ENCODE measurements at places on chromosomes 11 and 22.

- no peak for DNase-seq
Observed at GRCh38 chr11:67584205-67584880, 731 bp downstream of the GSTP1 start.

GRCh38 chr11:35927682-35928081 is 16.2 kb upstream of the LDLRAD3 start:
- no peak for DNase-seq

- no peak for DNase-seq
Observed at GRCh38 chr22:49534386-49534785, 293.3 kb downstream of the BRD1 start.

DNA sequence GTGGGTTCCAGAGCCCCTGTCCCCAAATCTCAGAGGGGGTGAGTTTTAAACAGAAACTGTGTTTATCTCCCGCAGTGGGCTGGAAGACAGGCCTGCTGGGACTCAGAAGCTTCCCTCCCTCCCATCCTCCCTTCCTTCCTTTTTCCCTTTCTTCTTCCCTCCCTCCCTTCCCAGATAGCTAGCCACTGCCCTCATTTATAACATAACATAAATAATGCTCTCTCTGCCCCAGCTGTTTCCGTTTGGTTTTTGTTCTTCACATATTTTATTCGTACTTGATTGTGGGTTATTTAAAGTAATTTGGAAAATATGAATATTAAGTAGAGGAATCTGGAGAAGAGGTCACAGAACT is 140.9 kb downstream of the TEAD1 start:
- no peak for DNase-seq

- no peak for DNase-seq
Observed at GRCh38 chr11:77195071-77195755, 67.2 kb downstream of the MYO7A start.

DNA sequence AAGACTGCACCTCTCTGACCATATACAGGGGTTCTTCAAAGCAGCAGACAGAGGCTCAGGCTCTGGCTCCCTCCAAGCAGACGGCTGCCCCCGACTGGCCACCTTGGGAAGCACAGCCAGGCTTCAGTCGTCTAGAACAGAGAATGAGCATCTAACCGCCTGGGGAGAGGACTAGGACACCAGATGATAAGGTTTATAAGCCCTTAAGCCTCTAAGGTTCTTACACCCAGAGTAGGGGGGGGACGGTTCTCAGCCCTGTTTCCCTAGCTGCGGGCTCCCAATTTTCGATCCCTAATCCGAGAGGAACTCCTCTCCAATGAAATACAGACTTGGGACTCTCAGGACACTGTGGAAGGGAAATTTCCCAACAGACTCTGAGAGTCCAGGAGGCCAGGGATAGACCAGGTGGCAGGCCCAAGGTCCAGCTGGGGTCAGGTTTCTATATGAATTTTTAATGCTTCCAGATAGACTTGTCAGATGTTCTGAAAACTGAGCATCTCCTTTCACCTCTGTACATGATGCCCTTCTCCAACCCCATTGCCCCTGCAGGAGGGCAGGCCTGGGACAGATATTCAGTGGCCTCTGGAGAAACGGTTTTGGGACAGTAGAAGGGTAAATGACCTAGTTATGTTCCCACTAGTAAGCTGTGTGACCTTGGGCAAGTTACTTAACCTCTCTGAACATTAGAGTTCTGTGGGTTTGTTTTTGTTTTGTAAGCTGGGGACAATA is 20.2 kb downstream of the RTN4RL2 start:
- no peak for DNase-seq

DNA sequence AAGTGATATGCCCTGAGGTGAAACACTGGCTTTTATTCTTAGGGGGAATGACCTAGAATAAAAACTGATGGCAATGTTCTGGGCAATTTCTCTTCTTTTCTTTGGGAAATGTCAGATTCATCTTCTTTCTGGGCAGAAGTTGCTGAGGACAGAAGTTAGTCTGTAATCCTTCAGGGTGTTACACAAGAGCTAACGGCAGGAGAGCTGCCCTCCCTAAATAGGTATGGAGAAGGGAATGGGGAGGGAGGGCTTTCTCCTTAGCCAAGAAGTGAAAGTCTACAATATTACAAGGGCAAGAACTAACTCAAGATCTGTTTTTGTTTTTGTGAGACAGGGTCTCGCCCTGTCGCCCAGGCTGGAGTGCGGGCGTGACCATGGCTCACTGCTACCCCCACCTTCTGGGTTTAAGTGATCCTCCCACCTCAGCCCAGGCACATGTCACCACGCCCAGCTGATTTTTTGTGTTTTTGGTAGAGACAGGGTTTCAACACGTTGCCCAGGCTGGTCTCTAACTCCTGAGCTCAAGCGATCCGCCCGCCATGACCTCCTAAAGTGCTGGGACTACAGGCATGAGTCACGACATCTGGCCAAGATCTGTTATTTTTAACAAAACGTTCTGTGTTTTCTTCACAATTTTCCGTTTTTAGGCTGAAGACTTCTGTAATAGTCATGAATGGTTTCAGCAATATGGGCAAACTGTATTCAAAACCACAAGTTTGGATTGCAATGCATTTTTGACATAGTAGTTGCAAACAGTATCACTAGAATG is 7.2 kb downstream of the PIWIL4 start:
- peak; percentile 88 for DNase-seq

DNA sequence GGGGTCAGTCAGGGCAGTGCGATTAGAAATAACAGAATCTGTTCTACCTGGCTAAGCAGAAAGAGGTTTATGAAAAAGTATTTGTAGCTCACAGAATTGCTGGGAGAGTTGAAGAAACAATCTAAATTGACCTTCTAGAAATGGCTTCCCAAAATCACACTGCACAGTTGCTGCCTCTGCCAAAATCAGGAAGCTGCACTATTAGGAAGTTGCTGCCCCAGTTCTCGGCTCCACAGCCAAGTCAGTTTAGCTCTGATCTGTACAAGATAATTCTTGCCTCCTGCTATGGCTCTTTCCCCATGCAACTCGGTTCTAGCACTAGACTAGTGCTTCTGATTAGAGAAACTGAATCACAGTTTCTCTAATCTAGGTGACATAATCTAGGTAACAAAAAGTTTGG is 16.0 kb upstream of the CCDC90B start:
- DNase-seq, result no peak

DNA sequence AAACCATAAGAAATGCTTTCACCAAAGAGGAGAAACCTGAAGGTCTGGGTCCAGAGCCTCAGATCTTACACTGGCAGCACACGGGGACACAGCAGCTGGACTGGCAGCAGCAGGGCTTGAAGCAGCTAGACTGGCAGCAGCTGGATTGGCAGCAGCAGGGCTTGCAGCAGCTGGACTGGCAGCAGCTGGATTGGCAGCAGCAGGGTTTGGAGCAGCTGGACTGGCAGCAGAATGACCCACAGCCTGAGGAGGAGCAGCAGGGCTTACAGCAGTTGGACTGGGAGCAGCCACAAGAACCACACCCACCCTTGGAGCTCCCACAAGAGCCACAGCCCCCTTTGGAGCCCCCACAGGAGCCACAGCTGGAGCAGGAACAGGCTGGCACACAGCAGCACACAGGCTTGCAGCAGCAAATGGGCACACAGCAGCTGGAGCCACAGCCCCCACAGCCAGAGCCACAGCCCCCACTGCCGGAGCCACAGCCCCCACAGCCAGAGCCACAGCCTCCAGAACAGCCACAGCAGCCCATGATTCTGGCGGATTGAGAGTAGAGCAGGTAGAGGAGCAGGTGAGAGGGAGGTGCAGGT is at the start of gene KRTAP5-11:
KRTAP5-11 (minus strand) TSS at position 567 of the 587 bp plus-strand sequence; CDS start at position 529, 38 bp downstream.
- DNase-seq, result no peak

- no peak for DNase-seq
Observed at GRCh38 chr11:90822996-90823395, 600.1 kb upstream of the CHORDC1 start.

DNA sequence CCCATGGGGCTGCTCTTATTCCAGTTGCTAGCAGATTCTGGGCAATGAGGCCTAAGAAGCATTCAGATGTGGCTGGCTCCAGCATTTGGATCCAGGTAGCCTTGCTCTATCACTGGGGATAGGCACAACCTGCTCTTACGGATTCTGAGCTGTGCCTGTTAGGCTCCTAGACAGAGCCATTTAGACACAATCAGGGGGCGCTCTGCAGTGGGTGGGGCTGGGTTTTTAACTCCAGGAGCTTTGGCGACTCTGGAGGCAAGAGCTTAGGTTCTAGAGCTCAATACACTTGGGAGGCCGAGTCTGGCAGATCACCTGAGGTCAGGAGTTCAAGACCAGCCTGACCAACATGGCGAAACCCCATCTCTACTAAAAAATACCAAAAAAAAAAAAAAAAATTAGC is 32.0 kb downstream of the KCNC1 start:
- no peak for DNase-seq

DNA sequence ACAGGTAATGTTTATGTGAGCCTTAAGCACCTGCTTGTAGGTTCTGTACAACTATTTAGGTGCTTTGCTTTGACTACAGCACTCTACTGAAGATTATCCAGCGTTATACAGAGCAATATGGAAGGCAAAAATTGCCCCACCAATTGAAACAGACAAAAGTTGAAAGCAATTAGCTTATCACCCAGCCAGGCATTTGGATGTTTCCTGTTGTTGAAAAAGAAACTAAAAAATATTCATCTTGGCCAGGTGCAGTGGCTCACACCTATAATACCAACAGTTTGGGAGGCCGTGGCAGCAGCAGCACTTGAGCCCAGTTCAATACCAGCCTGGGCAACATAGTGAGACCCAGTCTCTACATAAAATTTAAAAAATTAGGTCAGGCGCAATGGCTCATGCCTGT is 18.5 kb downstream of the ATL3 start:
- DNase-seq, result no peak

GRCh38 chr11:1702506-1702905 is 5.5 kb downstream of the KRTAP5-6 start:
- no peak for DNase-seq

DNA sequence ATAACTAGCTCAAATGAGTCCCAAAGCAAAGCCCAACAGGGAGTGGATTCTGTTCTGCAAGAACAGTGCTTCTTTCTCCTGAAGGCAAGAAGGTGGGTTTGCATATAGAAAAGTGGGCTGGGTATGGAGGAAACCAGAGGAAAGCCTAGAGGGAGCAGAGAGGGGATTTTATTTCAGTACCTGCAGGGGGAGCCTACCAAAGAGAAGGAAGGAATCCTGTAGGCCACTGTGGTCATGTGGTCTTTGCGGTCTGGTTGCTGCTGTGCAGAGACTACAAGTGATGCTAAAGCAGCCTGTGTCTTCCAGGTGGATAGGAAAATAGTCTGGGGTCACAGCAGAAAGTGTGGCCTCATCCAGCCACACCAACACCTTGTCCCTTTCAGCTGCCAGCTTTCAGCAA is 33.2 kb upstream of the ZBTB16 start:
- DNase-seq, result no peak

DNA sequence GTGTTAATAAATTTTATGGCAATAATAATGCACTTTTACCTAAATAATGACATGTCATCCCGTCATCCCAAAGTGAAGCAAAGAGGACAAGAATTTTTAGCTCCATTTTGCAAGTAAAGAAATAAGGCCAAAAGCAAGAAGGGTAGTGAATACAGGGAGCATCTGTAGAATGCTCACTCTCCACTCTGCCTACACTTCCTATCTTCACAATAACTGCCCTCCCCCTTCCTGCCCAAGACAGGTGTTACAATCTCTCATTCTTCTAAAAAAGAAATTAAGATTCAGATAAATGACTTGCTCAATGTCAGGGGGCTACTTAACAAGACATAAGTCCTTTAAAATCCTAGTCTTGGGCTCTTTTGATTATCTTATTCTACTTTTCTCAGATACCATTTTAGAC is 8.9 kb downstream of the RDX start:
- DNase-seq, result no peak

- no peak for DNase-seq
Observed at GRCh38 chr11:79097246-79097875, 343.5 kb downstream of the TENM4 start.

DNA sequence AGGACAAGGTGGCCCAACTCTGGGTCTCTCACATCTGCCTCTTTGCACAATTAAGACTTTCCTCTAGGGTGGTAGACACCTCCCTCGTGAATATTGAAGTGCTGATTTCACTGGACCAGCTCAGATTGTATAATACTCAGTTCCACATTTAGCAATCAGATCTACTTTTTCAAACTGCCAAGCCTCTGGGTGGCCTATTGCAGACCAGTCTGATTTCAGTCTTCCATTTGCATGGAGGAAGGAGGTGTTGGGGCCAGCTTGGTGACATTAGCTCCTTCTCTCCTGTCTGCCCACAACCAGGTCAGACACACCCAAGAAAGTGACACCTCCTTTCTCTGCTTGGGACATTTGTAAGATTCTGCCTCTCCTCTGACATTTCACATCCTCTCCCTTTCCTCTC is 78.2 kb downstream of the PPFIBP2 start:
- DNase-seq, result no peak

DNA sequence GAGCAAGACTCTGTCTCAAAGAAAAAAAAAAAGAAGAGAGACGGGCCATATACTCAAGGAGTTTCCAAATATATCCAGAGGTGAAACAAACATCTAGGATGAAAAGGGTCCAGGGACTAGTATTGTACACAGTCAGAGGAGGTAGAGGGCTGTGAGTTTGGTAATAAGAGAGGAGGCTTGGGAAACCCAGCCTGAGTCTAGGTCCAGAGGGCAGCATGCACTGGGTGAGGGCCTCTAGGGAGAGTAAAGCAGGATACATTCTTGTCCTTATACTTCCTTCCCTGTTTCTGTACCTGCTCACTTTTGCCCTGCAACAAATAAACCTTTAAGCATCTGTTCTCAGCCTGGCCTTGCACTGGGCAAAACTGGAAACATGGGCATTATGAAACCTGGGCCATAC is 31.5 kb downstream of the STIM1 start:
- DNase-seq, result no peak

- DNase-seq, result no peak
Observed at GRCh38 chr11:69788956-69789355, 13.8 kb upstream of the FGF4 start.

DNA sequence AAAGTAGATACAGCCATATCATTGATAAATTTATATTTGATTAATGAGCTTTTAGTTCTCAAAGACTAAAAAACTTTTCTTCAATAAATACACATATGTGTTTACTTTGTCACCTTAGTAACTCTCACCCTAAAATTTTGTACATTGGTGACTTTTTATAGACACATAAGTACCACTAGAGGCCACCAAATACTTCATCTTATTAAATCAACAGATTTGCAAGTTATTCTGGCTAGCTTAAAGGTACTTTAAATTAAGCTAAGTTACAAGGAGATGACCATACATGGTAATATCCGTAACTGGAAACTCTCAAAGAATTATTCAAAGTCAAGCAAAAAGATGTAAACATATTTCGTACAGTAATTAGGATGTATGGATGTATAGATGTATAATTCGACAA is 112.2 kb downstream of the SBF2 start:
- DNase-seq, result no peak
